COLO829 (cell line): ENCODE measurements at places on chromosomes 1 and 21.
A peak's percentile ranks its signal among the peaks of the same experiment; 100 is the strongest.

- DNase-seq: peak; percentile 87
Observed at GRCh38 chr1:154324669-154325582, at the start of gene ATP8B2. Gene ATP8B2, plus strand, starts transcription at chr1:154325525. Its CDS starts 2,617 bp downstream, at chr1:154328142.

DNA sequence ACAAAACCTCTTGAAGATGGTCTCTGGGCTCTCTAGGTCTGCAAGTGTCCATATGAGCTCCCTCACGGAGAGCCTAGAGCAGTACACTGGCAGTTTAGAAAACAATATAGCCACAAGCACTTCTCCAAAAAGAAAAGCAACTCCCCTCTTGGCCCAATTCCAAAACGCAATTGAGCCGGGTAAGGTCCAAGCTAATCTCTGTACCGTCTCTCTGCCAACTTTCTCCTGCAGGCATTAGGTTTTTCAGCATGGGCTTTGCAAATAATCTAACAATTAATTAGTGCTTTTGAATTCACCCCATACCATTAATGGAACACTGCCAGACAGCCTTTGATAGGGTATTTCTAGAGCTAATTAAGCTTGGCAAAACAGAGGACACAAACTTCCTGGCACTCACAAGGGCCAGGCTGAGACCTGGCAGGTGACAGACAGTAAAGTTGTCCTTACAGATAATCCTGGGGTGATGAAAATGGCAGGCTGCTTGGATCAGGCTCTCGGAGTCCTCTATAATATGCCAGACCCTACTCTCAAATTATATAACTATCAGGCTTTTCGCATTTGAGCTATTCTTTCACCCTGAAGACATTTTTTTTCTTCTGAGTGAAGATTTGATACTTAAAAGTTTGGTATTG lies 39.8 kb downstream of the TGFBR3 start:
- DNase-seq: peak; percentile 13

GRCh38 chr1:204997591-204998355 lies 45.2 kb upstream of the CNTN2 start:
- DNase-seq: no peak

GRCh38 chr1:16491056-16491675 lies 22.9 kb downstream of the RNU1-1 start:
- DNase-seq: no peak

DNA sequence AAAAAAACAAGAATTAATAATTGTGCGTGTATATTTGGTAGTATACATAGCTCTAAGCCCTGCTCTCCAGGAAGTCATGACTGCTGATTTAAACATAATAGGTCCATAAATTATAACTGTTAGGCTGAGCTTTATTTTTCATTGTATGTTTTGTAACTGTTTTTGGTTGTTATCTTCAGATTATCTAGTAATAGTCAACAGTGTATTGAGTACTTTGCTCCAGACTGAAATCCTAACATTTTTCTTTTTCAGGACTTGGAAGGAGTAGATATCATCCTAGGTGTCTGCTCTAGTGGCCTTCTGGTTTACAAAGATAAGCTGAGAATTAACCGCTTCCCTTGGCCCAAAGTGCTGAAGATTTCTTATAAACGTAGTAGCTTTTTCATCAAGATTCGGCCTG lies 90.9 kb downstream of the TMEM200B start:
- DNase-seq: no peak

GRCh38 chr1:159869173-159869572 lies 6.7 kb upstream of the VSIG8 start:
- DNase-seq: no peak

DNA sequence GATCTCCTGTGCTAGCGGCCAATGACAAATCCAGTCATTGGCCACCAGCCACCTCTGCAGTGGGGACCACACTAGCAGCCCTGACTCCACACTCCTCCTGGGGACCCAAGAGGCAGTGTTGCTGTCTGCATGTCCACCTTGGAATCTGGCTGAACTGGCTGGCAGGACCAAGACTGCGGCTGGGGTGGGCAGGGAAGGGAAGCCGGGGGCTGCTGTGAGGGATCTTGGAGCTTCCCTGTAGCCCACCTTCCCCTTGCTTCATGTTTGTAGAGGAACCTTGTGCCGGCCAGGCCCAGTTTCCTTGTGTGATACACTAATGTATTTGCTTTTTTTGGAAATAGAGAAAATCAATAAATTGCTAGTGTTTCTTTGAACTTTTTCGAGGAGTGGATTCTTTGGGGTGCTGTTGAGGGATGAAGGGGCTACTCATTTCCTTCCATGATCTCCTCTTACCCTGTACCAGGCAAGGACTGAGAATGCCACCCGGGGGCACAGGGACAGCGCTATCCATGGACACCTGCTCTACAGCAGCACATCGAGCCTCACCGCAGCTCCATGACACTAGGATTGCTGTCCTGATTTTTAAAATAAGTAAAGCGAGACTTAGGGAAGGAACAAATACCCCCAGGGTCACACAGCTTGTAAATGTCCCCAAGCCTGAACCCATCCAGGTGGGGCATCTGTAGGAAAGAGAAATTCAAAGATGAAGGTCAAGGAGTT lies 44.7 kb downstream of the TNNT2 start:
- DNase-seq: no peak

DNA sequence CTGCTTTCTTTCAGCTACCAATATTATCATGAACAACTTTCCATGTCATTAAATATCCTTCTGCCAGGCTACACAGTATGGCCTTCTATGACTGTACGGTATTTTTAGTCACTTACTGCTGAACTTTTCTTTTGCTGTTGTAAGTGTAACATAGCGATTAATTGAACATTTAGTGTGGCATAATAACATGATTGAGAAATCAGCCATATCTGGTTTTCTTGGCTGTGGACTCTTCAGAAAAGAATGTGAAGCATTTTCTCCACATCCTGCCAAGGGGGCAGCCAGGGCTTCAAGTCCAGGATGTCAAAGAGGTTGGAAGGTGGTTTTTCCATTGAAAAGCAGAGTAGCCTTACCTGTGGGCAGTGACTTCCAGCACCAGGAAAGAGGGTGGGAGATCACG lies 8.8 kb upstream of the AHCYL1 start:
- peak; percentile 39 for DNase-seq

DNA sequence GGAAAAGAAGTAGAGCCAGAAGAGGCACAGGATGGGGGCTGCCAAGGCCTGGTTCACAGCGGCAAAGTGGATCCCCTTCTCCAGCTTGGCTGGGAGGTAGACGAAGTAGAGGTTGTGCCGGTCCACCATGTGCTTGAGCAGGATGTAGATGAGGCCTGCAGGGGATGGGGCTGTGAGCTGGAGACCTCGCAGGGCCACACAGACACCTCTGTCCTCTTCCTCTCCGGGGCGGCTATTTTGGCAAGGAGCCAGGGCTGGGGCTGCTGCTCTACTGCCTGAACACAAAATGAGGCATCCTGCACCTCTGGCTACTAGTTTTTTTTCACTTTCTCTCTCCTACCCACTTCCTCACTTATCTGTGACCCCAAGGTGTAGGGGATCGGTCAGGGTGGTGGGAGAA lies 32.3 kb downstream of the TMEM63A start:
- DNase-seq: no peak

DNA sequence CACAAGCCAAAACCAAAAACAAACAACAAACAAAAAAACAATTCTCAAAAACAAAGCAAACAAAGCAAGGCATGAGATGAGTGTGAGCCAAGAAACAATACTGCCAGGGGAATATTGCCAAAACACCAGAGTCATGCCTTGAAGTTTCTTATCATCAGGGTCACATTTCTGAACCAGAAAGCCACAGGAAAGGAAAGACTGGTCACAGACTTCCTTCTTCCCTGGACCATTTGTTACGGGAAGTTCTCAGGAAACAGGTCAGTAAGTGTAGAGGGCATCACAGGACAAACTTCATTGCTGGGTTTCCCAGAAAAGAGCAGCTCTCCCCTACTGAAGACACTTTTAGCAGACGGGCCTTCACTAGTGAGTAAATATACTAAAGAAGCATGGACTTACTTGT lies 191.2 kb downstream of the GABPA start:
- DNase-seq: no peak

DNA sequence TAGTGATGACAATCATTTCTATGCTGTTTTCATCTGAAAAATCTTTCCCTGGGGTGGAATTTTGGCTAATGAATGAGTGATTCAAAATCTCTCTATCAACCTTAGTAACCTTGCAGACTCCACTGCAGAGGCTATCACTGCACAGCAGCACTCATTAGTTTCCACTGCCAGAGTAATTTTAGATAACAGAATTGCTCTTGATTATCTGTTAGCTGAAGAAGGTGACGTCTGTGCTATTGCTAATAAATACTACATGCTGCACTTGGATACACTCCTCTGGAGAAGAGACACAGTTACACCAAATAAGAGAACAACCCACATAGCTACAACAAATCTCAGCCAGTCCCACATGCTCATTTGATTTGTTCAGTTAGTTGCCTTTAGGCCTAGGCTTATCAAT lies 1348.4 kb downstream of the NCAM2 start:
- no peak for DNase-seq

- no peak for DNase-seq
Observed at GRCh38 chr1:33271666-33272505, 15.6 kb downstream of the ZNF362 start.

DNA sequence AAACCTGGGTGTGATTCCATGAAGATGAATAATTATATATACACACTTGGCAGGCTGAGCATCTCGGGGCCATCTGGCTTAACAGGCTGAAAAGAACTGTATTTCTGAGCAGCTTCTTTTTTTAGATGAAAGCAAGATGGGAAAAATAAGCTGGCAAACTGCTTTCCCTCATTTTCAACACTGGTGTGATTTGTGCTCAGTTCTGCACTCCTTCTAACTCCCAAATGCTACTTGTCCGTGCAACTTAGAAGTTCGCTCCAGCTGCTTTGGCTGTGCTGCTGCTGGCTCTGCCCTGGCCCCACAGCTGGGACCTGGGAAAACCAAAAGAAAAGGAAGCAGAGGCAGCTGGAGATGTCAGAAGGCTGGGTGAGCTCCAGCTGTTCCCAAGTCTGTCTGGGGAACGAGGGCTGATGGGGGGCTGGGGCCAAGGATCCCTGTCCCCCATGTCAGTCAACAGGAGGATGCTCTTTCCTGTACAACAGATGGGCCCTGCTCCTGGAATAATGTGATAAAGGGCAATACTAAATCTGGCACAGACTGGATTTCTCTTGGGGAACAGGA lies 44.9 kb downstream of the PAFAH2 start:
- no peak for DNase-seq

DNA sequence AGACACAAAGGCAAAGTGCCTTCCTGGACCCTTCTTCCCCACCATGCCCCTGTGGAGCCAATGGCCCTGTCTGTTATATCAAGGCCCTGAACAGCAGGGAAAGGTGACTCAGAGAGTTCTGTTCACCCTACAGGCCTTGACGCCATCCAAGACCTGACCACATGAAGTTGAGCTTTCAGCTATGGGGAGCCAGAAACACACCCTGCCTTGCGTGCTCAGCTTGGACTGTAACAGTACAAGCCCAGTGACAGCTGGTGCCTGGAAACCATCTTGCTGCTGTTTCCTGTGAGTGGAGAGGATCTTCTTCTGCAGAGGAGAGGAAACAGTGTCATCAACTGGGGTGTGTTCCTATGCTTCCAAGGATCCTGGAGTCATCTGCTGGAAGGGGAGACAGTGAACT lies 165.0 kb upstream of the IRF2BP2 start:
- DNase-seq: no peak

DNA sequence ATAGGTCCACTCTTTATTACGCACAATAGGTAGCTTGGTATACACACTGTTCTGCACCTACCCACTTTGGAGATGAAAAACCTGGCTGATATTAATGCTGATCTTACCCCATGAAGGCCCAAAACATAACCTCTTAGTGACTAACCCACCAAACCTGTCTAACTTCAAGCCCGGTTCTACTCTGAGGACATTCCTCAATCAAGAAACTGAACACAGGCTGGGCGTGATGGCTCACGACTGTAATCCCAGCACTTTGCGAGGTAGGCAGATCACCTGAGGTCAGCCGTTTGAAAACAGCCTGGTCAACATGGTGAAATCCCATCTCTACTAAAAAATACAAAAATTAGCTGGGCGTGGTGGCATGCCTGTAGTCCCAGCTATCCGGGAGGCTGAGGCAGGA lies 50.5 kb downstream of the EYA3 start:
- DNase-seq: no peak

GRCh38 chr1:48215889-48216288 lies 6.6 kb upstream of the SLC5A9 start:
- DNase-seq: peak; percentile 27

DNA sequence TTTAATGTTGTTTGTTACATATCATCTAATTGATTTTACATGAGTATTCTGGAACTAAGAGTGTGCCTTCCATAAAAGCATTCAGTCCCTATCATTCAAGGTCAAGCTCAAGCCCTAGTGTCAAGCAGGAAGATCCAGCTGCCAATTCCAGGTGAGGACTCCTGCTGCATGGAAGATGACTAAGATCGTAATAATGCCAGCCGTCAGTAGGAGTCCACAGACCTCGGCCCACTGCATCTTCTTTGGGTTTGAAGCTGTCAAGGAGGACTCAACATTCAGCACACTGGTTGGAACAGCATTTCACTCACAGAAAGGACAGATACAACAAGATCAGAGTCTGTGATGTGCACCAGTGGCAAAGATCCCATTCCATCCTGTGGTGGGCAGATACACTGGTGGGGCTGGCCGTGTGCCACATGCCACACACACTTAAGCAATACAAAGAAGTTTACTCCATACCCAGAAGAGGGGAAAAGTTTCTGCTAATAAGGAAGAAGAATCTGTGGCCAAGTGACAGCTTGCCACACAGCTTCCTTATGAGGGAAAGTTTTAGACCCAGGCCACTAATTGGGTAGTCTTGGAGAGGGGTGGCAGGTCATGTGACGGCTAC lies 160.4 kb downstream of the PIK3R3 start:
- no peak for DNase-seq

- DNase-seq: peak; percentile 91
Observed at GRCh38 chr1:67847466-67847865, 14.2 kb upstream of the GNG12 start.

DNA sequence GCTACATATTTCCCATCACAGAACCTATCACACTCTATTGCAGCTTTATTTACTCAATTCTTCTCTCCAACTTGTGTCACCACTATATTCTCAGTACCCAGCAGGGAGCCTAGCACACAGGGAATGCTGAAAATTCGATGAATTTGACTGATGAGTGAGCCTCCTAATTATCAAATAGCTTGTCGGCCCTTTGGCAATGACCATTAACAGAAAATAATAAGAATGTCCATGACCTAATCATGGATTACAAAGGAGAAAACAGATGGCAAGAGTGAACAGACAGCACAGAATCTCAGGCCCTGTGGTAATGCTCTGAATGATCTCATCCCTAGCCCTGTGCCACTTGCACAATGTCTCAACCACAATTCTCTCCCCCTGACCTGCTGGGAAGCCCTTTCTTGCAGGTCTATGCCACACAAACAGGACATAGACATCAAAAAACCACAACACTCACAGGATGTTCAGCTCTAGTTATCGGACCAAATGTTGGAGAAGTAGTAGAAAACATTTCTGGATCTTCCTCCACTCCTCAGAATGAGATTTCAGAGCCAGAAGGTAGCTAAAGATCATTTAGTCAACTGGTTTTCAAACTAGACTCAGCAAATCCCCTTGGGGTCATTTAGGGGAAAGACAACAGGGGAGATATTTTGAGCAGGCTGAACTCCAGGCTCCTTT lies 68.4 kb downstream of the LUZP1 start:
- DNase-seq: no peak

- peak; percentile 65 for DNase-seq
Observed at GRCh38 chr1:172638885-172639831, 19.7 kb upstream of the FASLG start.
